ENCODE measurements at places on chromosomes 12 and 14.

- no peak for DNase-seq
These were observed 27.4 kb upstream of the DDHD1 start for GRCh38 chr14:53180272-53181221.

- DNase-seq: no peak
These were observed 241.5 kb downstream of the SUDS3 start for GRCh38 chr12:118617611-118618450.

DNA sequence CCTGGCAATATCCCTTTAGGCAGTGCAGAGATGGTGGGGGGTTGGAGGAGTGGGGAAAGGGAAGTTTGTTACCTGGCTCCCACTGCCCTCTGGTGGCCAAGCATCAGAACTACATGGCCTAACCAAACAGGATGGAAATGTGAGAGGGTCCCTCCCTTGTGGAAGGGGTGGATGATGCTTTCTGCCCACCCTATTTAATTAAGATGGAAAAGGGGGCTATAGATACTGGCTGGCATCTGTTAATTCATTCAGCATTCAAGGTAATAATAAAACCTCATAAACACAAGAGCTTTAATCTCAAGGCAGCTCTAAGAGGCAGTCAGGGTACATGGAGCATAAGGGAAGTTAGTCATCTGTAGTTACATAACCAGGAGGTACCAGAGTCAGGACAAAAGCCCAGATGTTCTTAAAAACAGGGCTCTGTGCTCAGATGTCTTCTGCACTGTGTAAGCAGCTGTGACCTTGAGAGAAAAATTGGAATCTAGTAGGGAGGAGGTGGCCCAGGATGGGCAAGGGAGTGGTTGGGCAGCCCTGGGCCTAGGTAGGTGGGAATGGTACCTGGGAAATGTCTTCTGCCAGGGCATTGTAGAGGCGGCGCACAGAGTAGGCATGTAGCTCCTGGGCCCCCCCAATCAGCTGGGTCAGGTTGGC lies 4.6 kb downstream of the AP1G2 start:
- DNase-seq: no peak

DNA sequence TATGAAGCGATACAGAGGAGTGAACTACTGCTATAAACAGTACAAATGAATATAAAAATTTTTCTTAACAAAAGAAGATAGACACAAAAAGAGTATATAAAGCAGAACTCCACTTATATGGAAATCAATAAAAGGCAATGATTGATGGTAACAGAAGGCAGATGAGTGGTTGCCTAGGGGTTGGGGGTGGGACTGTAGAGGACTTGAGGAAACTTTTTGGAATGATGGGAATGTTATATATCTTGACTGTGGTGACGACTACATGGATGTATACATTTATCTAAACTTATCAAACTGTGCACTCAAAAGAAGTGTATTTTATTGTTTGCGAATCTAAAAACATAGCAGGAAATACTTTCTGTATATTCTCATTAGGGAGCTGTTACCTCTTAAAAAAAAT lies 89.1 kb downstream of the PTCSC3 start:
- DNase-seq: no peak

DNA sequence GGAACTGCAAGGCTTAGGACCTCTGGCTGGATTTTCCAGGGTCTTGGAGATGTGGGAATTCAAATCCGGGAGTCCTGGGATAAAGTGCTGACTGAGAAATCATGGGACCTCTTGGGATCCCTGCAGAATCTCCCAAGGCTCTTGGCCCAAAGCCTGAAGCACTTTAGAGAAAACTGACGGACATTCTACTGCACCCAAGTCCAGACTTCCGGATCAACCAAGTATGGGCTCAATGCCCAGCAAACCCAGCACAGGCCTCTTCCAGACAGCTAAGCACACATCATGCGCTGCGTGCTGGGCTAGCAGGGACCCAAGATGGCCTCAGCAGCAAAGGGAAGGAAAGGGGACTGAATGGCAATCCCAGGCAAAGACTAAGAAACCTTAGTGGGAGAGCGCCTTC lies 85.0 kb downstream of the ACTN1 start:
- no peak for DNase-seq

DNA sequence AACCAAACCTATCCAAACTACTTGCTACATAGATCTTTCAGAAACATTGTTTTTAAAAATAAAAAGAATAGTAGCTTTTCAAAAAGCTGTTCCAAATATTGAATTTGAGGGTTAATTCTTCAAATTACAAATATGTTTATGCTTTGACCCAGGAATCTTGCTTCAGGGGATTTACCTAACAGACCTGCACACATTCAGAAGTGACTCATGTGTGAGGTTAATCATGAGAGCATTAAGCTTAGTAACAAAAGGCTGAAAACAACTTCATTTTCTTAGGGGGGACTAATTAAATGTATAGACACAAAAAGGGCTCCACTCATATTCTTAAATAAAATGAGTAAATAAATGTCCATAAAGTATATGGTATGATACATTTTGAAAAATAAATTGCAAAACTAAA lies 672.4 kb upstream of the FLRT2 start:
- no peak for DNase-seq

GRCh38 chr14:89721956-89722355 lies 232.6 kb downstream of the EFCAB11 start:
- no peak for DNase-seq

DNA sequence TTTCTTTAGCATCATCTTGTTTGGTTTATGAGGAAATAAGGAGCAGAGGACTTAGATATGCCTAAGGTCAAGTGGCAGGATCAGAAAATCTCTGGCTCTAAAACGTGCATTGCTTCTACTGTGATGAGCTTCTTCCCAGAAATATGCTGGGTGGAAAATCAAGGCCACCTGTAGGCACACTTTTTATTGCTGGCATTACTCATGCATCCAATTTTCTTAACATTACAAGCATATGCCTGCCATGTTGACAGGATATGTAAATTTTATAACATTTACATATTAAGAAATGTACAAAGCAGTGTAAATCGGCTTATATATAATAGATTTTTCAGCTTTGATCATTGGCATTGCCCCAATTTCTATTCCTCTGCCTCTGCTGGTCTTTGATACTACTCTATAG lies 409.6 kb downstream of the TMEM132D start:
- no peak for DNase-seq

- no peak for DNase-seq
These were observed 96.8 kb downstream of the LGR5 start for GRCh38 chr12:71536279-71536938.

GRCh38 chr14:67487332-67487731 lies 1.2 kb downstream of the TMEM229B start:
- no peak for DNase-seq

DNA sequence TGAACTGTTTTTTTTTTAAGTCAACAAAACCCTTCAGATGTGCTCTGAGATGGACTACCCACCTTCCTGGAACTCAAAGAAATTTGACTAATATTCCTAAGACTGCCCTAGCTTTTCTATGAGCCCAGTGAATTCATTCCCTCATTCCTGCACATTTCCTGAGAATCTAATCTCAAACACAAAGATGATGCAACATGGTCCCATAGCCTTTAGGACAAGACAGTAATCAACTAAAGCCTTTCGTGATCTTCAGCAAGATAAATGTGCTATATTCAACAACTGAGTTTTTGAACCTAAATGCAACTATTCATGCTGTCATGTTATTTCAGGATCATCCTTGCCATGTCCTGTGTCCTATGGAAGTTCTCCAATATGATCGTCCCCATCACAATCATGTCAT lies 5.0 kb downstream of the SETD3 start:
- no peak for DNase-seq

DNA sequence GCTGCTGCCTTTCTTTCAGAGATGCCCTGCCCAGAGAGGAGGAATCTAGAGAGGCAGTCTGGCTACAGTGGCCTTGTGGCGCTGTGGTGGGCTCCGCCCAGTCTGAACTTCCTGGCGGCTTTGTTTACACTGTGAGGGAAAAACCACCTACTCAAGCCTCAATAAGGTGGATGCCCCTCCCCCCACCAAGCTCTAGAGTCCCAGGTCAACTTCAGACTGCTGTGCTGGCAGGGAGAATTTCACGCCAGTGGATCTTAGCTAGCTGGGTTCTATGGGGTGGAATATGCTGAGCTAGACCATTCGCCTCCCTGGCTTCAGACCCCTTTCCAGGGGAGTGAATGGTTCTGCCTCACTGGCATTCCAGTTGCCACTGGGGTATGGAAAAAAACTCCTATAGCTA lies 25.6 kb downstream of the SPATA7 start:
- DNase-seq: no peak

DNA sequence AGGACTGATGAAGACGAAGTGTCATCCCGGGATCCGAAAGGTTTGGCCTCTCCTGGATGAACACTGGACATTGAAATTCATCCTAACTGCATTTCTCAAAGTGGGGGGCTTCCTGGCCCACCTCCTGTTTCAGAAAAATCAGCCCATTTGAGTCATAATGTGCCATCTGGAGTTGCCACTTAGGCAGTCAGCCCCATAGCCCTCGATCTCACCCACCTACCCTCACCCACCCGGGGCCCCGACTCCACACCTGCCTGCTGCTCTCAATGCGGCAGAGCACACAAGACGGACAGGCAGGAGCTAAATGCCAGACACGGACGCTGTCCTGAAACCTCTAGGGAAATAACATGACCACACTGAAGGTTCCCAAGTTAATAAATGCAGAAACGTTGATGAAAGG lies 12.6 kb downstream of the DLK1 start:
- no peak for DNase-seq

GRCh38 chr14:106378191-106378590 lies 851.8 kb downstream of the TMEM121 start:
- DNase-seq: no peak

GRCh38 chr14:41957459-41957858 lies 350.8 kb downstream of the LRFN5 start:
- no peak for DNase-seq

GRCh38 chr12:103809154-103809553 lies 31.9 kb downstream of the NT5DC3 start:
- DNase-seq: no peak

DNA sequence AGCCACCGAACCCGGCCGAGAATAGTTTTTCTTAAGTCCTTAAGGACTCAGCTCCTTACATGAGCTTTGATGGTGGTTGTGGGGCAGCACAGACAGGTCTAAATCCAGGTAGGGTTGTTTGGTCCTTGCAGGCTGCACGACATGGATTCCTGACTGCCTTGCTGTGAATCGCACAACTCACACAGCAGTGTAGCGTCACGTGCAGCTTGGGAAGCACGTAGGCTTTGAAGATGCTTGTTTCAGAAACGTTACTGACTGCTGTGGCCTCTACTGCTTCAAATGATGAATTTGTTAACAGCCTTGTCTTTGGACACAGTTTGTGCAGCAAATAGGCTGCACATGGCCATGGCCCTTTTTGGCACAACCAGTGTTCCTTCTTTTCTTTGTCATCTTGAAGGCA lies 29.9 kb downstream of the ZBTB42 start:
- no peak for DNase-seq

DNA sequence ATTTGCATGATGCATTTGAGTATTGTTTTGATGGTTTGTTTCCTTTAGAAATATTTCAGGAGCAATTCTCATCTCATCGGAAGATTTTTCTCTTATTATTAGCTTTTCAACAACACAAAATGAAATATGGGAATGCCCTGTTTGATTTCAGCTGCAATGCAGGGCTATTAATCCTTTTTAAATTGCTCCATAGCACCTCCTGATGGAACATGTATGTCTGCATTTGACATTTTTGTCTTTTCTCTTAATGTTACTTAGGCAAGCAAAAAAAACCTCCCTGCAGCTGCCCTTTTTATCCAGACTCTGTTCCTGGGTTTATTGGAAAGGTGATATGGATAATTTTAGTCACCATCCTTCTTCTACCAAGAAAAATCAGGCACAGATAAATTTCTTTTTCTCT lies 895.8 kb downstream of the RPS29 start:
- no peak for DNase-seq

GRCh38 chr12:116838365-116838764 lies 42.9 kb downstream of the HRK start:
- DNase-seq: no peak

- DNase-seq: no peak
These were observed 70.4 kb downstream of the NCOR2 start for GRCh38 chr12:124497039-124497438.

DNA sequence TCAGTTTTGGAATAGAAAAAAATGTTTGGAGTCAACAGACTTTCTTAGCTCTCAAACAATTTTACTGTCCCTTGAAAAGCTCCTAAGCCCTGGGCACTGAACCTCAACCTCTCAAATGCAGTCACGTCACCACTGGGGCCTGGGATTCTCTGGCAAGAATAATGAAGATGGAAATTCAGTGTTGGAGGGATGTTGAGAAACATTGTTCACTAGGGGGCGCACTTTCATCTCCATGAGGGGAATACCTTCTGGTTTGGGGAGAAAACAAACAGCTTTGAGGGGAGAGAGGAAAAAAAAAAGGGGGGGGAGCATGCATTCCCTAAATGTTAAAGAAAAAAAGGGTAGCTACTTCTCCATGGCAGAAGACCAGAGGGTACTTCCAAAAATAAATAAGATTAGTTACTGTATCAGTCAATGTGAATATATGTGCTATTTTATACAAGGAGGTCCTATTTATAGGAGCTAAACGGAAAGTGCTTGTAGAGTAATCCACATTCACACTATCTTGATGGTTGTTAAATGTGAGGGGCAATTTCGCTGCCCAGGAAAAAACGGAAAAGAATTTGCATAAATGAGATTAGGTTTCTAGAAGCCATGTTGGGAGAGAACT lies 5.8 kb upstream of the TBPL2 start:
- DNase-seq: peak; percentile 73

- no peak for DNase-seq
These were observed 627.4 kb downstream of the DIO2 start for GRCh38 chr14:79583738-79584408.

GRCh38 chr12:4108803-4109345 lies 164.7 kb upstream of the CCND2 start:
- DNase-seq: no peak

- DNase-seq: no peak
These were observed 73.8 kb upstream of the PTPRR start for GRCh38 chr12:70994217-70994788.

DNA sequence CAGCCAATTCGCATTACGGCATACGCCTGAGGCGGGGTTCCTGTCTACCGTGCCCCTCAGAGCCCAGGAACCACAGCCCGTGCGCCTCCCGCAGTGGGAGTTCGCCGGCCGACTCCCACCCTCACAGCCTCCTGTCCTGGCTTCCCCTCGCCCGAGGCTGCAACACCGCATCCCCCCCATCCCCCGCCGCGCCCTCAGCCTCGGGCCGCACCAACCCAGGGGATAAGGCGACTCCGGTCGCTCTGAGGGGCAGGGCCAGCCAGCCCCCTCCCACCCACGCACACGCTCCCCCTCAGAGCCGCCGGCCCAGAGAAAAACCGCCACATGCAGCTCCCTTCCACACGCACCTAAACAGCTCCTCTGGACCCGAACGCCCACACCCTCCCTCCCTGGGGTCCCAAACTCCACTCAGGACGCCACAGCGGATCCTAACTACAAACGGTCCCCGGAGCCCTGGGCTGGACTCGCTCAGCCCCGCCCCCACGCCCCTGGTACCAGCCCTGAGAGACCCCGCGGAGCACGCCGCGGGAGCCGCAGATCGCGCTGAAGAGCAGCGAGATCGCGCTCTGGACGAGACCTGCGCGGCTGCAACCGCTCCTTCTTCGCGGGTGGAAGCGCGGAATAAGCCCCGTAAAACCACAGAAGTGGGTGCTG lies at the start of gene C14orf39:
TSS of gene C14orf39 (minus strand) at position 466 of the 654 bp plus-strand sequence. CDS start 985 bp downstream, outside the sequence.
- no peak for DNase-seq

GRCh38 chr12:128531170-128531569 lies 264.2 kb downstream of the TMEM132C start:
- no peak for DNase-seq

- DNase-seq: no peak
These were observed 24.4 kb downstream of the ADCY6 start for GRCh38 chr12:48764521-48764920.
